ENCODE measurements at places on chromosomes 4 and X. TPM values are rescaled to one million over a fixed set of nuclear protein-coding genes. Genes with fewer than 3 reads are reported as not detected.

SPP1 gene
- total RNA-seq, result 41.3 TPM

GRCh38 chrX:29488919-29489318, 726.4 kb upstream of the MAGEB2 start:
- no peak for DNase-seq

DNA sequence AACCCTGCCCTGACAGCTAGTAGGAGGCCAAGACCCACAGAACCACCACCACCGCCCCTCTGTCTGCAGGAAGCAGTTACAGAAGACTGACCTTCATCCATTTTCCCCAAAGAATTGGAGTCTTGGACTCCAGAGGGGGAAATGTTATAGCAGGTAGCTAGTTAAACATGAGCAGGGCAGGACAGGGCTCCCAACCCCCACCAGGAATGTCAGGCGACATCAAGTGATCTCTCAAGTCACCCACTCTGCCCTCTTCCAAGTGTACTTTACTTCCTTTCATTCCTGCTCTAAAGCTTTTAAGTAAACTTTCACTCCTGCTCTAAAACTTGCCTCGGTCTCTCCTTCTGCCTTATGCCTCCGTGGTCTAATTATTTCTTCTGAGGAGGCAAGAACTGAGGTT, 17.1 kb upstream of the AADAT start:
- DNase-seq, result no peak

- no peak for DNase-seq
Observed at GRCh38 chr4:7634661-7635251, 200.0 kb upstream of the PSAPL1 start.

DNA sequence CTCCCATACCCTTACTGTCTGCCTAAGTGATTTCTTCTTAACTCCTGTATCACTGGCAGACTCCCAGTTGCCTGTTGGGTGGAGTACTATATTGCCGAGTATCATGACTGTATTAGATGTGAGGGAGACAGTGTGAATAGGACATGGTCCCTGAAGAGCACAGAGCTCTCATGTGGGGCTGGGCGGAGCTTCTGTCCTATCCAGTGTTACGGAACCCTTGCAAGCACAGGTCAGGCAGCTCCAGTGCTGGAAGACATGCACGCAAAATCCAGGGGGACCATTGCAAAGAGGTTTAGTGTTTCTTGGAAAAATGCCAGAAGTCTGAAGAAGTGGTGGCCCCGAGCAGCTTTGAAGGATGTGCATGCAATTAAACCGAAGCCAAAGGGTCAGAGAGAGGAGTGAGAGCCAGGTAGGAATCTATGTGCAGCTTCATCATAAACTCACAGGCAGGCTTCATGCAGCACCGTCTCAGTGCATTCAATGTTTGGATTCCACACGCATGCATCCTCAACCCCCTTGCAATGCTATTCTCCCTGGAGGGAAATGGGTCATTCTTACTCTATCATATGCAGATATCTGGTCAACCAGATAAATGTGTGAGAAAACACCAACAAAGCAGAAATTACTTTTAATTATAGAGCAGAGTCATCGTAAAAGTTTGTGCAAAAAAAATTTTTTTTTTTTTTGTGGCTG, 49.7 kb upstream of the DHRSX start:
- no peak for DNase-seq

DNA sequence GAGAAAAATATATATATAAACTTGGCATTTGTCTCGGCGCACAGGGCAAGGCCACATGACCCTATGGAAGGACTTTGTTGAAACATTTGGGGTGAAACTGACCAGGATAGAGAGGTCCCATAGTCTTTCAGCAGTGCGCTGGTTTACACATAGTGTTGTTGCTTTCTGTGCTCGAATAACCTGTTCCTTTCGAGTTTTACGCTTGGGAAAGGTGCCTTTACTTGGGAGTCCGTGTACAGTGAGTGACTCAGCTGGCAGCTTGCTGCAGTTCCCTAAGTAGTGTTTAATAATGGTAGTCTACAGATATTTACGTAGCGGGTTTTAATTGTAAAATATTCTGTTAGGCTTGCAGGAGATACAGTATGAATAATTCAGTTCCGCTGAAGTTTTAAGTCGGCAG, 578 bp downstream of the APOOL start:
- DNase-seq, result no peak

GRCh38 chr4:4792466-4792865, 67.0 kb upstream of the MSX1 start:
- no peak for DNase-seq

GYPA gene
- not detected for total RNA-seq

GRCh38 chr4:29467044-29467717, 1253.0 kb upstream of the PCDH7 start:
- DNase-seq, result no peak

DNA sequence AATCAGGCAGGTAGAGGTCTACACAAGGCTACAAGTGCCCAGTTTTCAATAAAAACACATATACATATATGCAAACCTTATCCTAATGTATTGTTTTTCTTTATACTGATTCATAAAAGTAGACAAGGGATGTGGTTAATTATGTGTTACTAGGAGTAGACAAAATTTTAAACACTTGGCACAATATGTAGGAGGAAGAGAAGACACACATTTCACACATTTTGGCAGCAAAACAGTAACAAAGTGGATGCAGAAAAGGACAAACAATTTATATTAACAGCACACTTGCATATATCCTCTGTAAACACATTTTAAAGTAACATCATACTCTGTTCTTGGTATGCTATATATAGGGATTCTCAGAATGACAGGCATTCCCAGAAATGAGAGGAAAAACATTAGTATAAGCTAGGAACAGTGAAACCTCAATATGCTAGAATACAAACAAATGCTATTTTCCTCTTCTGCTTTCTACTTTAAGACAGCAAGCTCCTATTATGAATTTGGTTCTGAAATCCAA, 63.8 kb downstream of the GPRIN3 start:
- DNase-seq, result no peak

- DNase-seq, result no peak
Observed at GRCh38 chr4:61067381-61067780, 132.7 kb upstream of the ADGRL3 start.

NSUN7 gene
- 9.8 TPM for total RNA-seq

DNA sequence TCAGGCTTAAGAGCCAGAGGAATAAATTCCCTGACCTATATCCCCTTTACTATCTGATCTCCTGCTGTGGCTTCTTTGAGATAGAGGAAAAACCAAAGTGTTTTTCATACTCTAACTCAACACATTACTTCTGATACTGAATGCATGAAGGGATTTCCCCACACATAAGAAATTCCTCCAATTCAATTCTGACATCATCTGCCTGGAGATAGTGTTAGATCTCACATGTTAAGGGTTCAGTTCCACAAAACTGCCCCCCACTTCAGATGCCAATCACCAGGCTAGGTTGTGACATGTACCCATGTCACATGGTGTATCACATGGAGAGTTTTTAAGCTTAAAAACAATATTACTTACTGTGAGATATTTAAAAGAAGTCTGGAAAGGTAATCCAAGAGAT, 46.8 kb downstream of the GSTCD start:
- no peak for DNase-seq

GRCh38 chr4:6525474-6525873, 49.5 kb upstream of the MAN2B2 start:
- no peak for DNase-seq

GRCh38 chrX:100600758-100601157, 16.0 kb downstream of the TNMD start:
- no peak for DNase-seq

GRCh38 chr4:168662297-168662984, 165.6 kb downstream of the PALLD start:
- no peak for DNase-seq

DNA sequence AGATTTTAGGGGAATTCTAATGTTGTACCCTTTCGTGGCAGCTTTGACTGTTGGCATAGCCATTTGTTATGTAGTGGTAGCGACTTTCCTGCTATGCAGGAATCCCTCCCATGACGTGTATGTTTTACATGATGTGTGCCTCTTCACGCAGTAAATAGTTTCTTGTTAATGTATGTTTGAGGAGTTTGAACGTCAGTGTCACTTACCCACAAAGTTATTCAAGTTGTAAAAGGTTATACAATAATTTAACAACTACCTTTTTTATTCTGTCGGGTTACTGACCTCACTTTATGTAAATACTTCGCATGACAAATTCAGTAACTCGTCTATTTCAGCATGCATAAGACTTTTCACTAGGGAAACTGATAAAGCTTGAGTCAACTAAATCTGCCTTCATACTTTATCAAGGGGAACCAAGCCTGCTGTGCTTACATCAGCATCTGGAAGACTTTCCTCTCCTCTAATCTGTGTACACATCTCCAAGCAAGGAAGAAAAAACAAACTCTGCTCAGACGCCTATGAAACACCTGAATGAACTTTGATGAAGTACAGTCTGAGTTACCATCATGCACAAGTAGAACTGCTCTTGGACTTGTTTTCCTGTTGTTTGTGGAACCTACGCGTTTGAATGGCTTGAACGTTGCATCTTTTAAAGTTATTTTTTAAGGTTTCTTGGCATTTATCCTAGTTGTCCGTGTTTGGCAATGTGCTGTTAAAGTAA, 61.2 kb downstream of the SLC9A6 start:
- DNase-seq, result no peak

- DNase-seq, result no peak
Observed at GRCh38 chr4:124181039-124181438, 531.5 kb downstream of the ANKRD50 start.

GRCh38 chr4:6641971-6642320, 1.5 kb downstream of the MRFAP1 start:
- DNase-seq, result no peak

AFF1 gene
- 59.2 TPM for total RNA-seq

- DNase-seq, result no peak
Observed at GRCh38 chrX:13652287-13652793, 601 bp upstream of the TCEANC start.

DNA sequence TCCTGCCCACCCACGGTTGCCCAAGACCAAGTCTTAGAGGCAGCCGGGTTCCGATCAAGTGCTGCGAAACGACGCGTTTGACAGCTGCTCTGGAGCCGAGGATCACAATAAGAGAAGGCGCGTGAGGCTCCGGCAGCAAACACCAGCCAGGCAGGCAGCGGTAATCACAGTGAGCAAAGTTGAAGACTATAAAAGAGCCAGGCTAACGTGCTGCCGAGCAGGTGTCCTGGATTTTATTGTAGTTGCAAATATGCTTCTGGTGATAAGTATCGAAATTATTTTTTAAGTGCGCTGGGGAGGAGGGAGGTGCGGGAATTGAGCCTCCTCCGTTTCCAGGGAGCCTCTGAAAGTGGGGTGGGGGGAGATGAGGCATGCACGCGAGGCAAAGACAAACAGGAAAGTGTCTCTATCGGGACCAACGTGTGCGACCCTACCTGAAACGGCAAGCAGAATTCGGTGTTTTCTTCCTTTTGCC, 590 bp downstream of the GABRA2 start:
- DNase-seq, result no peak

- no peak for DNase-seq
Observed at GRCh38 chrX:18887825-18888212, 96.1 kb downstream of the PHKA2 start.

- DNase-seq, result no peak
Observed at GRCh38 chr4:89319756-89320155, 12.2 kb upstream of the GPRIN3 start.

DNA sequence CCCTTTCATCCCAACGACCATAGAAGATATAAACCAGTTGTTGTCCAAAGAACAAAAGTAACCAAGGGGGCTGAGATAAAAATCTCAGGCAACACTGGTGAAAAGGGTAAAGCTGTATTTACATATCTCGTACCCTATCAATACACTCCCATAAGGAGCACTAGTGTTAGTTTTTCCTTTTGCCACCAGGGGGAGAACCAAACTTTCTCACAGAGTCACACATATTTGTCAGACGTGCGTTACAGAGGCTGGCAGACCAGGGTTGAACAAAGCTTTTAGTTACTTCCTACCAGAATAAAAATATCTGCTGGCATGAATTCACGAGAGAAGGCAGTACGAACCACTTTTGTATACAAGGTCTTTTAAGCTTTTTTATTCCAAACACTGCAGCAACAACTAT, 88.3 kb downstream of the AMELX start:
- DNase-seq, result no peak

DNA sequence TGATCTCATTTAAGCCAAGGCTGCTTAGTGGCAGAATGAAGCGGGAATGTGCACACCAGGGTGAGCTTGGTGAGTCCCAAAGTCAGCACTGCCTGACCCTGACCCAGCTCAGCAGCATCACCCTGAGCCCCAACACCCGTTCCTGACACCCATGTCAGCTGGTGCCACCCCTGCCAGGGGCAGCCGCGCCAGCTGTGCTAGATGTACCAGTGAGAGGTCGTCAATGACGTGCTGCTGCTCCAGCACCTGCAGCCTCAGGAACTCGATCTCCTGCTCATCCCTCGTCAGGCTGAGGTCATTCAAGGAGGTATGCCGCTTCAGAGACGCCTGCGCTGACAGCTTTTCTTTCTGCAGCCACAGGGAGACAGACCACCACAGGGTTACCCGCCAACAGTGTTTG, 61.7 kb upstream of the C4orf50 start:
- no peak for DNase-seq

- no peak for DNase-seq
Observed at GRCh38 chr4:78150543-78150864, 93.4 kb downstream of the FRAS1 start.

MEPE gene
- total RNA-seq, result not detected

GRCh38 chr4:37549041-37549440, 137.1 kb downstream of the RELL1 start:
- DNase-seq, result no peak

STAP1 gene
- total RNA-seq, result not detected

DNA sequence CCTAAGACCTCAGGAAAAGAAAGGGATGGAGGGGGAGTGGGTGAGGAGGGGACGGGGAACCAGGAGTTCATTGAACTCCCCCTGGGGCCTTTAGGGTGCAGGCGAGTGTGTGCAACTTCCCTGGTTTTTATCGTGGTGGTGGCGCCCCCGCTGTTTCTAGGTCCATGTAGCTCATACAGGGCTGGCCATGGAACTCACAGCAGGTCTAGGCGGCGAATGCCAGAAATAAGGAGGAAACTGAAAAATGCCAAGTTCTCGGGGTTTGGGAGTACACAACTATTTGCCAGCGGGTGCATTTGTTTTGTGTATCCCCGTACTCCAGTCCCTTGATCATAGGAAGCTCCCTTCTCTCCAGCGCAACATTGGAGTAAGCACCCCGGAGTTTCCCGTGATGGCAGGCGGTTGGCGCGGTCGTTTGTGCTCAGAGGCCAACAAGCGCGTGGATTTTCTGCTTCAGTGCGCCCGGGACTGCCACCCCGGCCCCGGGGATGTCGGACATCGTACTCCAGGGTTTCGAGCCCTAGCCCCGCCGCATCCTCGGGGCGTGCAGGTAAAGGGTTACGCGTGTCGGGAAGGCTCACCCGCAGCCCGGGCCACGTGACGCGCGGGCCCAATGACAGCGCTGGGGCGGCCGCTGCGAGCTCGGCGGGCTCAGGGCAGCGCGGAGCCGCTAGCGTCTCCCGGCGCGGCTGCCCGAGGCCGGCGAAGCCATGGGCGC, 208.9 kb downstream of the NWD2 start:
- no peak for DNase-seq
